Stimulated activated CD4-positive, alpha-beta T cell treated with anti-CD3 and anti-CD28 coated beads, Interleukin-12 subunit alpha, Interleukin-12 subunit beta, amount 100 ng/mL, for 4 hours (primary cell): ENCODE measurements at places on chromosomes 6 and 20.

DNA sequence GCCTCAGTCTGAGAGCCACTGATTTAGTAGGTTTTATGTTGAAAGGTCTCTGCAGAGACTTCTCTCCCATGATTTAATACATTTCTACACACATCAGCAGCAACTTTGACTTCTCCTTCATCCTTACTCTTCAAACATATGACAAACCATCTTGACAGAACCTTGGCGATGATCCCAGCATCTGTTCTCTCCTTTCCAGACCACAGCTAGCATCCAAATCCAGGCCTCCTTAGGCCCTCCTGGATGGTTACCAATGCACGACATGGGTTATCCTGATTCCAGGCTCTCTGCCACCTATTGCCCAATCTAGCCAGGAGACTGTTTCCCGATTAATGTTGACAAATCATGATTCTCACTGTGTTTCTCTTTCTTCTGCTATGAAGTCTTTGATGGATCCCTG is 16.8 kb downstream of the LAMA4 start:
- no peak for DNase-seq

- no peak for DNase-seq
Observed at GRCh38 chr6:12065321-12066140, 53.4 kb downstream of the HIVEP1 start.

DNA sequence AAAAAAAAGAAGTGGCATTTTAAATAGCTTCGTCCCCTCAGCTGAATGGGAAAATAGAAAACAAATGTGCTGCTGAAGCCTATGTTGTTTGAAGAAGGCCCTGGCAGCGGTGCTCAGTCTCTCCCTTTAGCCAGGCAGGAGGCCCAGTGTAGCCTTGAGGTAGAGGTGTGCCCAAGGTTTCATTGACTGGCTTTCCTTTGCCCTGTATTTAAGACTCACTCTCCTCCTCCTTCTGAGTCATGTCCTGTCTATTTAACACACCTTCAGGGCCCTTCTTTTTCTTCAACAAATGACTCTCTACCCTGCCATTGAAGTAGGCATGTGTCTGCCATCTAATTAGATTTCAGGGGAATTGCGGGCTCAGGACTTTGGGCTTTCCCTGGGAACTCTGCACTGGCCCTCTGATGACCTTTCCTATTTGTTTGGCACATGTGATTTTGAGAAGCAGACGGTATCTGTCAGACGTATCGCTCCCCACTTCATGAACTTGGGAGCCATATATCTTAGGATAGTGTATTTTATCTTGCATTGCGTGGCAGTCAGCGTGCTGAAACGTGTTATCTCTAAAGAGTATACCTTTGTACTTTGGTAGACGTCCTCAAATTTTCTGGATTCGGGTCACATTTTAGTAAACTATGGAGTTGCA is 4.3 kb downstream of the TJAP1 start:
- no peak for DNase-seq

- no peak for DNase-seq
Observed at GRCh38 chr20:22464312-22465003, 119.9 kb downstream of the FOXA2 start.
